Stimulated activated CD4-positive, alpha-beta T cell treated with anti-CD3 and anti-CD28 coated beads, Interleukin-1b, Interleukin-23, amount 100 ng/mL, for 1 hour (primary cell): ENCODE measurements at places on chromosomes 3 and 15.

DNA sequence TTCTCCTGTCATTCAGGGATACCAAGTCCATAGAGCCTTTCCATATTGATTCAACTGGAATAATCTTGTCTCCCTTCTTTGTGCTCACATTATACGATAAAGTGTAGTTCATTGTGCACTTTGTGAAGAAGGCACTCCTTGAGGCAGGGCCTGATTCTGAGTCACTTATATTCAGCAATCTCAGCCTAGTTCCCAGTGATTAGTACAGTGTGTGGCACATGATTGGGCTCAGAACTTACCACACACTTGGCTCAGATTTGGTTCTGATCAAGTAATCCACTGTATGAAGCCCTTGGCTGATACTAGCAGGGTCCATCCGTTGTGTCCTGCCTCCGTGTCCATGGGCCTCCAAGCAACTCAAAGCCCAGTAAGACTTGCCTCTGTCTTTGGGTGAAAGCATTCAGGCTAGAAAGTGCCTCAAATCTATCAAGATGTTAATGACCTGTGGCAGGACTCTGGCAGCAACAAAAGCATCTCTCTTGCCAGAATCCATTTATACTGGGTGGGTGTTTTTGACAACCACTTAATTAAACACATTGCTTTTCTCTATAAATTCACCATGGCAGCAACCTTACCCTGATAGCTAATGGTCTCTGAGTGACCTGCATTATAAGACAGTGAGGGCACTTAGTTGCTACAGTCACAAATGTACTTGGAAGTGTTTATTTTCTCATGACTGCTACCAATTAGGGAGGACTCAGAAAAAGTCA, 51.3 kb downstream of the TPRG1 start:
- DNase-seq: no peak

GRCh38 chr15:99209326-99209725, 40.1 kb downstream of the TTC23 start:
- DNase-seq: no peak

DNA sequence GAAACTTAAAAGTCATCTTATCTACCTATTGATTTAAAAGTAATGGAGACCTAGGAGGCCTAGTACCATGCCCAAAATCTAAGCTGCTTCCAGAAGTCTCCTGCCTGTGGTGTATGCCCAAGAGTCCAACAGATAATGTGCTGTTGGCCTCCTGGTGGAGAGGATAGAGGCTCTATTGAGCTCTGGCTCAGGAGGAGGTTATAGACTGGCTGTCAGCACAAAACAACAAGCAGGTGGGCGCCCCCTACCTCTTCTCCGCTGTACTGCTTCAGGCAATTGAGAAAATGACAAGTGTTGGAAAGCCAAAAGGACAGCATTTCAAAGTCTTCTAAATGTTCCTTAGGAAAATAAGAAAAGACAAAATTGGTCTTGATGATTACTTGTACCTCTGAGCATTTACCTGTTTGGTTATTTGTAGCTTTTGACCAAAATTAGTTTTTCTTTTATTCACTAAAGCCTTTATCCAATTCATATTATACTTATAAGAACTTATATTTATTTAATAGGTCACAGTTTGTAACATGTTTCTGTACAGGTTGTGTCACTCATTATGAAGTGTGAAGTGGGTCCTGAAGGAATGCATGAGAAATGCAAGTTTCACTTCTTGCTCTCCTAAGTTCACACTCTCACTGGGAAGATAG, 17.2 kb upstream of the GNB5 start:
- peak; percentile 57 for DNase-seq

DNA sequence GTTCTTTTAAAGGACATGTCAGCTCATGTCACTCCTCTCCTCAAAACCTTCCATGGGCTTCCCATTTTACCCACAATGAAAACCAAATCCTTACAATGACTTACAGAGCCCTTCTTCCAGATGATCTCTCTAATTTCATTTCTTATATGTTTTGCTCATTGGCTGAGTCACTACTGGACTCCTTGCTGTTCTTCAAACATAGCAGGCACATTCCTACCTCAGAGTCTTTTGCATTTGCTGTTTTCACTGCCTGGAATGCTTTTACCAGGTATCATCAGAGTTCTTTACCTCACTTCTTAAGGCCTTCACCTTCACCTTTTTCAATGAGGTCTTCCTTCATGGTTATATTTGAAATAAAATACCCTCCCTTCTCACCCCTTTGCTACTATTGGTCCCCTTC, 57.3 kb downstream of the NECTIN3 start:
- no peak for DNase-seq

- DNase-seq: no peak
These were observed 31.3 kb upstream of the WNT5A start for GRCh38 chr3:55518451-55518850.

GRCh38 chr3:151228666-151229040, 25.6 kb upstream of the GPR171 start:
- DNase-seq: no peak

- no peak for DNase-seq
These were observed 173.2 kb downstream of the TCF12 start for GRCh38 chr15:57091636-57092035.

- DNase-seq: no peak
These were observed 220.7 kb upstream of the DNAJC19 start for GRCh38 chr3:181210275-181210674.

DNA sequence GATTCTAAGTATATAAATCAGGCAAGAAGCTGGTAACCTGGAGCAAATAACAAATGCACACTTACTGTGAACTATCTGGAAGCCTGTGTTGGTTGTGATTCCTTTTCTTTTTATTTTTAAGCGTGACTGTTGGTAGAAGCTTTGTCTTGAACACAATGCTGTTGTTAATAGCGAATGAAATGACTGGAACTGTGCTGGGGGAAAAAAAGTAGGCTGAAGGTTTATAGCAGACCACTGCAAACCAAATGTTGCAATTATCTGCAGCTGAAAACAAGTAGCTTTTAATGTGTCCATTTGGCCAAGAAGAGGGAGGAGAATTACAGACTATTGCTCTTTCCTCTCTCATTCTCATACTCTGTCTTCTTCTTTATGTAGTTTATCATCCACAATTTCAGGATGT, 184.5 kb upstream of the DNAJC19 start:
- DNase-seq: no peak

- no peak for DNase-seq
These were observed 139.2 kb upstream of the CTDSPL start for GRCh38 chr3:37722477-37722876.

- no peak for DNase-seq
These were observed 27.9 kb downstream of the MED12L start for GRCh38 chr3:151113343-151113742.

DNA sequence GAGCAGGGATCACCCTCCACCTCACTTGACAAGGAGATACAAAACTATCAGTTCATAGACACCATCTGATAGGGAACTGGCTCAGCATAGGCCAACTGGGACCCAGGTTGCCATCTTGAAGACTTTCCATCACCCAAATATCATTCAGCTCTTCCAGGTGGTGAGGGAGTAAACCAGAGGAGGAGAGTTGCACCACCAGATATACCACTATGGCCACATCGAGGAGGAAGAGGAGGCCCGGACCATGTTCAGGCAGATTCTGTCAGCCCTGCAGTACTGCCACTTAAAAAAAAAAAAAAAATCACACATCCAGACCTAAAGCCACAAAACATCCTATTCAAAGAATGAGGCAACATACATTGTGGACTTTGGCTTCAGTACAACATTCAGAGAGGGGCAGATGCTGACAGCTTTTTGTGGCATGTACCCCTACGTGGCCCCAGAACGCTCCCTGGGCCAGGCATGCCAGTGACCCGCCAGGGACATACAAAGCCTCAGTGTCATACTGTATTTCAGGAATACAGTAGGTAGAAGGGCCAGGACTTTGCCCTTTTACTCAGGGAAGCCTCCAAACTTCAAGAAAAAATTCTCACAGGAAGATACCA, 18.4 kb upstream of the EMC3 start:
- DNase-seq: no peak

DNA sequence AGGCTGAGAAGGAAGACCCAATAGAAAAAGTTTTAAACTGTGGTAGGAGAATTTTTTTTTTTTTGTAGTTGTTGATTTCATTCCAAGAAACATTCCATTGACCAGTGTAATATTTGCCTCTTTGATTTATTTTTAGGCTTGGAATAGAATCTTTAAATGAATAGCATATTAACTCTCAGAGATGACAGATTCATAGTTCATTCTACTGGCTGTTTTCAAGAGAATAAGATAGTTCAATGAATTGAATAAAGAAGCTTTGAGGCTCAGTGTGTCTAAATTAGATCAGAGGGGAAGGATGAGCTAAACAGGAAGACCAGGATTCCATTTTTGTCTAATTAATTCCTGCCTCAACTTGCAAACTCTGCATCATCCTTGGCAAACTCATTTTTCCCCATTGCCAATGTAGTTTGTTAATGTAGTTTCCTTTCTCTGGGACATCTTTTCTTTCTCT, 98.4 kb downstream of the NAALADL2 start:
- DNase-seq: no peak

DNA sequence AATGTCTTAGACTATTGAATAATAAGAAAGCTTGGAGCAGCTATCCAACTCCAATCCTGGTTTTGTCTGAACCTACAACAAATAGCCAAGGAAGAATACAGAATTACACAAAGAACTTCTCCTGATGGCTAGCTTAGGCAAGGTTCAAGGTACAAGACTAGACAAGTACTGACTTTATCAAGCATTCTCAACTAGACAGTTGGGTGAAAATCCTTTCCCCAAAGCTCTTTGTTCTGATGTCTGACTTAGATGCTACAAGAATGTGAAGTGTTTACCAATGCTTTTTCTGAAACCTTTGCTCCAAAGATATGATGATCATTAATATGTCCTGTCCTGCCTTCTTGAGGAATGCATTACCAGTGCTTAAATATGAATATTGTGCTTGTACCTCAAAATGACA, 113.8 kb downstream of the ANXA2 start:
- DNase-seq: no peak

DNA sequence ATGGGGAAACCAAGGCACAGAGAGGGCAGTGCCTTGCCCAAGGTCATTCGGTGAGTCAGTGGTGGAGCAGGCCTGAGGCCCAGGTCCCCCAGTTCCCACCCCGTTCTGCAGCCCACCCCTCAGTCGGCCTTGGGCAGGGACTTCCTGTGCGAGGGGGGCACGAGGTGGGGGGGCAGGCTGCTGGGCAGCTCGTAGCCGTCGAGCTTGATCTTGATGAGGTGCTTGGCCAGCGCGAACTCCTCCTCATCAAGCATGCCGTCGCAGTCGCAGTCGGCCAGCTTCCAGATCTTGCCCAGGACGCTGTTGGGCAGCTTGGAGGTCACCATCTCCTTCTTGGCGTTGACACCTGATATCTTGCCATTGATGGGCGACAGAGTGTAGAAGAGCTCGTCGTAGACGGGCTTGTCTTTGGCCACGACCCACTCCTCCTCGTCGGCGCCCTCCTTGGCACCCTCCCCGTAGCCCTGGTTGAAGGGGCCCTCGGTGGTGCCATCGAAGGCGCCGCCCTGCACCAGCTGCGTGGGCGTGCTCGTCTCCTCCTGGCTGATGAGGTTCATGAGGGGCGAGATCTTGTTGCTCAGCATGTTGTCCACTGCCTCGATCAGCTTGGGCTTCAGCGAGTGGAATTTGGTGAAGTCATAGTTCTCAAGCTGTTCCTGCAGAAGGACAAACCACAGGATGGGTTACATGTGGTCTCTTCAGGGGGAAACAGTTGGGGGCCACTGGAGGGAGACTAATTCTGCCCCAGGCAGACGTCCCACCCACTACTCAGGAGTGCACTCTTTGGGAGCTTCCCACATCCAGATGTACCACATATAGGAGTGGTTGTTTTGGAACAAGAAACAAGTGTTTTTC, 6.9 kb upstream of the SPTBN5 start:
- no peak for DNase-seq

- no peak for DNase-seq
These were observed 11.3 kb upstream of the SOX2 start for GRCh38 chr3:181700168-181701087.

GRCh38 chr3:66428733-66429132, 72.1 kb downstream of the LRIG1 start:
- DNase-seq: no peak

DNA sequence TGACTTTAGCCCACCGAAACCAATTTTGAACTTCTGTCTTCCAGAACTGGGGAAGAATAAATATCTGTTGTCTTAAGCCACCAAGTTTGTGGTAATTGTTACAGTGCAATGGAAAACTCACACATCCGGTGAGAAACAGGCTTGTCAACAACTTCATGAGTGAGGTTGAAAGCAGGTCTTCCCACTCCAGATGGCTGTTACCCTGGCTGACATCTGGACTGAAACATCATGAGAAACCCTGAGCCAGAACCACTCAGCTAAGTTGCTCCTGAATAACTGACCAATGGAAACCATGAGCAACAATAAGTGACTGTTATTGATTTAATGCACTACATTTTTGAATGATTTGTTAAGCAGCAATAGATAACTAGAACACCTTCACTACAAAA, 10.3 kb downstream of the ACSBG1 start:
- DNase-seq: no peak

- no peak for DNase-seq
These were observed 25.9 kb upstream of the GOLGA8B start for GRCh38 chr15:34609102-34610057.

DNA sequence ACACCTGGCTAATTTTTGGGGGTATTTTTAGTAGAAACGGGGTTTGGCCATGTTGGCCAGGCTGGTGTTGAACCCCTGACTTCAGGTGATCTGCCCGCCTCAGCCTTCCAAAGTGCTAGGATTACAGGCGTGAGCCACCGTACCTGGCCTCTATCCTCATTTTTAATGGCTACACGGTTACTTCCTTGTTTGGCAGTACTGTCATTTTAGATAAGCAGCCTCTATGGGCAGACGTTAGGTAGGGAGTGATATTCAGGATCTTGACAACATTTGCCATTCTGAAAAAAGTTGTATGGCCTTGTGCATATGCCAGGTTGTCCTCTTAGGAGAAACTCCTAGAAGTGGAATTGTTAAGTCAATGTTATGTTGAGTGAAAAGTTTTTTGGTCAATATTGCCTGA, 141.7 kb downstream of the ITPR1 start:
- DNase-seq: no peak

DNA sequence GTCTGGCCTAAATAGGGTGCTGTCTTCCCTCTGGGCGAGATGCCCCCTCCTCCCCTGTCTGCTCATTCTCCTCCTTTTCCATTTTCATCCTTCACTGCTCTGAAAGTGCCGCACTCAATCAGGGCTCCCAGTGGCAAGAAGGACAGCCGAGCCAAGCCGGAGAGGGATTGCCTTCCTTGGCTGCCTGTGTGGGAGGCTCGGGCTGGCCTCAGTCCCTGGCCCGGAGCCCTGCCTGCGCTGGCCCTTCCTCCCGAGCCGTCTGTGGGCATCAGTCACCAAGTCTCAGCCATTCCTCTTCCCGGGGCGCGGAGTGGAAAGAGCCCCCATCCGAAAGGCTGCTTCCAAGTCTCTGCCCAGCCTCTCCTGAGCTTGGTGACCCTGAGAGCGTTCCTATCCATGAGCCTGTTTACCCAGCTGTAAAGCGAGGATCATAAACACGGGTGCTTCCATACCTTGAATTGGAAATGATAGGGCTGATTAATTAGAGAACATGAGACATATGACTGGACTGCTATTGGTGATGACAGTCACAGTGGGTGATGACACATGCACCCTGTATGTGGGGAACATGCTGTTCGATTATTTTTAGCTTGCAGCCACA, 59.1 kb upstream of the TLE3 start:
- no peak for DNase-seq
